Mesothelial cell of epicardium (in vitro differentiated cells): ENCODE measurements at places on chromosomes 12 and 14.

DNA sequence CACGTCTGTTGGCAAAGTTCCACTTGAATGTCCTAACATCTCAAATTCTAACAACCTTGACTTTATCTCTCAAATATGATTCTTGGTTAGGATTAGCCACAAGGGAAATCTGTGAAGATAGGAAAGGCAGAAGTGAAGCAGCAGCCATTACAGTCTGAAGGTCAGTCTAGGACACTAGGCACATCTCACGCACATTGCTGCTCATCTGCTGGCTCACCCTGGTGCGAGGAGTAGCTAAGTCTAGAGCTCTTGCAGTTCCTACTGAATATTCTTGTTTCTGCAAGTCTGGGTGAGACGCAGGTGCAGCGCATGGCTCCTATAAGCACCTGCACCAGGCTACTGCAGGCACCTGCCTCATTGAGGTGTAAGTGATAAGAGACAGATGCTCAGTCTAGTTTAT lies 6.4 kb upstream of the SLC25A3 start:
- no peak for DNase-seq

- no peak for DNase-seq
Observed at GRCh38 chr12:6323340-6323994, 13.0 kb downstream of the PLEKHG6 start.

DNA sequence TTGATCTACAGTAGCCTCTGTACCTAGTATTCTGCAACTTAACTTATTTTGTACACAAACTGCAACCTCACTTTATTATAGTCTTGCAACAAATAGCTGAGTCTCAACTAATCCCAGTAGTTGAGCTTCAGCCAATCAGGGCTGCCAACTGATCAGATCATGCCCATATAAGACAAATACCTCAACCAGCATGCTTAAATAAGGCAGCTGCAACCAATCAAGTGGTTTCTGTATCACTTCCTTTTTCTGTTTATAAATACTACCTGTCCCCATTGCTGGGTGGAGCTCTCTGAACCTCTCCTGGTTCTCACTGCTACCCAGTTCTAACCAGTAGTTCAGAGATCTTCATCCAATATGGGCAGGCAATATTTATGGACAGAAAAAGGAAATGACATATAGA lies 248.5 kb upstream of the FBXO33 start:
- no peak for DNase-seq

DNA sequence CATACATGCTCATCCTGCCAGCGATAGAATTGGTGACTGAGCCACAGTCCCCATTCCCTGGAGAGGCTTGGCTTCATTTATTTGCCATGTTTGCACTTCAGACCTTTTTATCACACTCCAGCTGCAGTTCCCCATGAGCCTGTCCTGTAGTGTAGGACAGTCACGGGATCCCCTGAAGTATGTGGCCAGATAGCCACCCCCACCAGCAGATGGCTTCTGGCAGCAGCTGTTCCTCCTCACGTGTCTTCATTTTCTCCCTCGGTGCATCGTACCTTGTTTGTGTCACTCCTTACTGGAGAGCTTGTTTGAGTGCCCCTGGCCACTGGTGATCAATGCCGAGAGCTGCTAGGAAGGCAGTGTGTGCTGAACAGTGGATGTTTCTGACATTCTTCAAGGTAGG lies 40.2 kb downstream of the UBE3B start:
- DNase-seq: no peak

DNA sequence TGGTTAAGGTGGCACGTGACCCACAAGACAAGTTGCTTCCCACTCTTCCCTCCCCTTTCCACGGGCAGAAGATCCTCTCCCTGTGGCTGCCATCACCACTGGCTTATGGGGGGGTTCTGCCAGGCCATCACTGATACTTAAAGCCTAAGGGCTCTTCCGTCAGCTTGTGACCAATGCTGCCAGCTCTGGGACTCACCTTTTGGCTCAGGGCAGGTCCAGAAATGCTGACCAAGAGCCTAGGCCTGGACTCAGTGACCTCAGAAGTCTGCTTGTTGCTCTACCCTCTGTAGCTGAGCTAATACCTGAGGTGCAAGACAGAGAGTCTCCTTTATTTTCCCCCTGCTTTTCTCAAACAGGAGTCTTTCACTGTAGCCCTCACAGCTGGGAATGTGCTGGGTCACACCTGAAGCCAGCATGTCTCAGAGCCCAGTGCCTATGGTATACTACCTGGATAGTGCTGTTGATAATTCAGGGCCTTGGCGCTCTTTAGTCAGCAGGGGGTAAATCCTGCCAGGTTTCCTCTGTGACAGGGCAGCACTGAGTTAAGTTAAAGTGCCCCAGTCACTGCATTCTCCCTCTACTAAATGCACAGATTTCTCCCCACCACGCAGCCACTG lies 19.7 kb downstream of the FGD4 start:
- DNase-seq: no peak

DNA sequence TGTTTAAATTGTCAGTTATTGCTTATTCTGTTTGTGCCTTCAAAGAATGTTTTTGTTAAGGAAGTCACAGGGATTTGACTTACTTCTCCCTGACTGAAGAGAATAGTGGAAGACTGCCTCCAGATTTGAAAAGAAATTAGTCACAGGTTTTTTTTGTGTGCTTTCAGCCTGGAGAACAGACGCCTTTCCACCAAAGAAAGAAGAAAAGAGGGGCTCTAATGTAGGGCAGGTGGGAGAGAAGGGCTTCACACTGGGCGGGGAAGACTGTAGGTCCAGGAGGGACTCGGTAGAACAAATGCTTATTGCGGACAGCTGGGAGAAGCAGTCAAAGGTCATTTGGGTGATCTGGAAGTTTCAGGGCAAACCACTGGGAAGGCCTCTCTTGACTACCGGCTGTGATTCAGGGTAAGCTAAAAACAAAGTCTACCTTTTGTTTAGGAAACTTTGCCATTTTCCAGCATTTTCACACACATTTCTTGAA lies 76.8 kb downstream of the SAMD4A start:
- DNase-seq: no peak

DNA sequence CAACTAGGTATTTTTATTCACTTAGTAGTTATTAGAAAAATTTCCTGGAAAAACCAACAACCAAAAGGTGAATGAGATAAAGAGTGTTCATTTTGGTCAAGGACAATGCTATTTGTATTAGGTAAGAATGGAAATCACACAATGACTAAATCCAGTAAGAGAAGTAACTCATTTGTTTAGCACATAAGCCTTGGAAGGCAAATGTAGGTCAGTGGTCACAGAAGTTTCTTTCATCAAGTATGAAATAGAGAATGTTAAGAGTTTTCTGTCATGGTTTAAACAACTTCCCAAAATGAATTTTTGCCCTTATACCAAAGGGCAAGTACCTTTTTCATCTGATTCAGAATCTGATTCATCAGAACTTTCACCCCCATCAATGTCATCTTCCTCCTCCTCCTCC lies 101.7 kb downstream of the KIF21A start:
- no peak for DNase-seq

- no peak for DNase-seq
Observed at GRCh38 chr12:107079172-107080011, 14.0 kb downstream of the CRY1 start.

DNA sequence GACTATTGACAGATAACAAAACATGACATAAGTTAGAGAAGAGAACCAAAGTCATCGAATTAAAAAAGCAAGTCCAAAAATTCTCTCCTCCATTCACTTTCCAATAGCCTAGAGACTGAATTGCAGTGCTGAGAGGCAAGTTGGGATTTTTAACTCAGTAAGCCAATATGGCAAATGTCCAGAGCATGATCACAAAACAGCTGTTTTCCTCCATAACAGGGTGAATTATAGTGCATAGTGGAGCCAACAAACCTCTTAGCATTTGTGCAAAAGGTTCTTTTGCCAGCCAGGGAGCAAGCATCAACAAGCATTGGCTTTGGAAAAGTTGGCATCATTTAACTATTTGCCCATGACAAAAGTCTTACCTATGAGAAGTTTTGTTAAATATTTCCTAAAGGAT lies 458.8 kb upstream of the NOVA1 start:
- no peak for DNase-seq

GRCh38 chr14:106210650-106211049 lies 684.3 kb downstream of the TMEM121 start:
- no peak for DNase-seq

DNA sequence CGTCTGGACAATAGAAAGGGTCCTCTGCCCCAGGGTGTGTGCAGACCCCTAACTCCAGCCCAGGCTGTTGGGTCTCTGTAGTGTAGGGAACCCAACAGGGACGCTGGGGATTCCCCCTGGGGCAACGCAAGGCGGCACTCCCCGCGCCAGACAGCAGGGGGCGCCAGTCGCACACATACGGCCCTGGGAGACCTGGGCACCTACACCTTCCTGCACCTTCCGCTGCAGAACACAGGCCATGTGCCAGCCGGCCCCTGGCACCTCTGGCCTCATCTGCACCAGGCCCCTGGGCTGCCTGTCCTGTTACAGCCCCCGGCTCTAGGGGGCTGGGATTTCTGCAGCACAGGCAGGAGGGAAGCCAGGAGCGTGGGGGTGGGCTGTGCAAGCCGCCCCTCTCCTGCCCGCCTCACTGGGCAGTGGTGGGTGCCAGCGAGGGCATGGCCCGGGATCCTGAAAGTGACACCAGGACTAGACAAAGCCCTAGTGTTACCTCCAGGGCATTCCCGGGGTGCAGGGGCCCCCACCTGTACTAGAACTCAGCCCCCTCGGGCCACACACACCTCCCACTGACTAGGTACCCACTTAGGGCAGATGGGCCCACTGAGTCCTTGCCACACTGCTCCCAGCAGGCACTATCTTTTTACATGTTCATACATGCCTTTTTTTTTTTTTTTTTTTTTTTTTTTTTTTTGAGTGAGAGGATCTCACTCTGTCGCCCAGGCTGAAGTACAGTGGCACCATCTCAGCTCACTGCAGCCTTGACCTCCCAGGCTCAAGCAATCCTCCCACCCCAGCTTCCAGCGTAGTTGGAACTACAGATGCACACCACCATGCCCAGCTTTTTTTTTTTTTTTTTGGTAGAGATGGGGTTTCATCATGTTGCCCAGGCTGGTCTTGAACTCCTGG lies 37.5 kb downstream of the CCNK start:
- peak; percentile 71 for DNase-seq

- DNase-seq: no peak
Observed at GRCh38 chr14:87805315-87805723, 187.7 kb downstream of the GALC start.
